ENCODE measurements at places on chromosomes 5 and 9. TPM values are rescaled to one million over a fixed set of nuclear protein-coding genes. Genes with fewer than 3 reads are reported as not detected.

DNA sequence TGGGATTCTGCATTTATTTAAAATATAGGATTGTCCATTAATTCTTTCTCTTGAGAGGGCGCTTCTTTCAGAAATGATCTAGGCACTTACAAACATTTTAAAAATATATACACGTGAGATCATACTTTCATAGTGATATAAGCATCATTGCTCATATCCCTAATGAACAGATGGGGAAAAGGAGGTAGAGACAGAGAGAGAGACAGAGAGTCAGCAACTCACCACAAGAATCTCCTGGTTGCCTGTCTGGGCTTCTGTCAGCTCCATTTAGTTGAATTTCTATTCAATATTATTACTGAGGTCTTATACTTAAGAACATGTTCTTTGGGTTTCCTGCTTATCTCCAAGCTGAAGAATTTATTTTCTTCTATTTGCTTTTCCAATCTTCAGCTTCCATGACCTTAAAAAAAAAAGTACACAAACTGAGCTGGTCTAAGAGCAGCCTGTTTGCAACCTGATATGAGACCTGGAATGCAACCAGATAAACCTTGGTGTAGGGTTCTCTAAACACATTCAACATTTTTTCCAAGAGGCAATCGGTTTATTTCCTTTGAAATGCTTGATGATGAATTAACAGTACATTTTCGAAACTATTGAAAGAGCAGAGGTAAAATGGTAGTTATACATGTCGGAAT, 51.6 kb upstream of the LIFR start:
- DNase-seq = no peak

DNA sequence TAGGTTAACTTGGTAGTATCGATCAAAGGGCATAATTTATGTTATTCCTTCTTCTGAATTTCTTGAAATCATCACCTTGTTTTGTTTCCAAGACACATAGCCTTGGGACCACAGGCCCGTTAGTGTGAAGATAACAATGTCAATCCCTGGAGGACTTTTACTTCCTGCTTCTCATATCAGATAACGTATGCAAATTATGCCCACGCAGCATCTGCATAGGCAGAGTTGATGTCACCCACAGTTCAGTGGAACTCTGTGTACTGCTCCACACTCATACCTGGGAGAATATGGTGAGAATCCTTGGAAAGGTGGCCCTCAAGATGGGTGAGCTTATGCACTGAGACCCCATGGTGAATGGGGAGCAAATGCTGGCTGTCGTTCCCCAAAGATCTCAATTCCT, 95.0 kb downstream of the CFAP90 start:
- DNase-seq = no peak

The CFAP90 gene
- 4.8 TPM for polyA plus RNA-seq

The PCDHB8 gene
- polyA plus RNA-seq = 3.4 TPM

The LYRM7 gene
- polyA plus RNA-seq = 15.7 TPM

GRCh38 chr5:139659695-139660101, 11.5 kb downstream of the CXXC5 start:
- DNase-seq = no peak

DNA sequence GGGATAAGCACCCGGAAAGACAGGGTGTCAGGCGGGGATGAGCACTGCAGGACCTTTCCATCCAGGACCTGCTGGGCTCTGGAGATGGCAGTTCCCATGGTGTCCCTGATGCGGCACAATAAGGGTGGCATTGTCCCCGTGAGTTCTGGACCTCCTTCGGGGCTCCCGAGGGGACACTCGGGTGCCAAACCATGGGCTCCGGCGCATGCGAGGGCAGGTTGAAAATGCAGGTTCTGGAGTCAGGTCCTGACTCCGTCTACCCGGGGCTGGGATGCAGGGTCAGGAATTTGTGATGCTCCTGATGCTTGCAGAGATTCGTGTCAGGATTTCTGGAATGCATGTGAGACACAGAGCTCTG, 682 bp downstream of the FCN2 start:
- DNase-seq = no peak

The ABCA1 gene
- polyA plus RNA-seq = 17.5 TPM

GRCh38 chr9:95857896-95858295, 17.6 kb upstream of the ERCC6L2 start:
- no peak for DNase-seq

- DNase-seq = no peak
These were observed 136.7 kb upstream of the TNFAIP8 start for GRCh38 chr5:119218830-119219782.

GRCh38 chr9:137168573-137168903, 1.3 kb downstream of the LRRC26 start:
- DNase-seq = no peak

DNA sequence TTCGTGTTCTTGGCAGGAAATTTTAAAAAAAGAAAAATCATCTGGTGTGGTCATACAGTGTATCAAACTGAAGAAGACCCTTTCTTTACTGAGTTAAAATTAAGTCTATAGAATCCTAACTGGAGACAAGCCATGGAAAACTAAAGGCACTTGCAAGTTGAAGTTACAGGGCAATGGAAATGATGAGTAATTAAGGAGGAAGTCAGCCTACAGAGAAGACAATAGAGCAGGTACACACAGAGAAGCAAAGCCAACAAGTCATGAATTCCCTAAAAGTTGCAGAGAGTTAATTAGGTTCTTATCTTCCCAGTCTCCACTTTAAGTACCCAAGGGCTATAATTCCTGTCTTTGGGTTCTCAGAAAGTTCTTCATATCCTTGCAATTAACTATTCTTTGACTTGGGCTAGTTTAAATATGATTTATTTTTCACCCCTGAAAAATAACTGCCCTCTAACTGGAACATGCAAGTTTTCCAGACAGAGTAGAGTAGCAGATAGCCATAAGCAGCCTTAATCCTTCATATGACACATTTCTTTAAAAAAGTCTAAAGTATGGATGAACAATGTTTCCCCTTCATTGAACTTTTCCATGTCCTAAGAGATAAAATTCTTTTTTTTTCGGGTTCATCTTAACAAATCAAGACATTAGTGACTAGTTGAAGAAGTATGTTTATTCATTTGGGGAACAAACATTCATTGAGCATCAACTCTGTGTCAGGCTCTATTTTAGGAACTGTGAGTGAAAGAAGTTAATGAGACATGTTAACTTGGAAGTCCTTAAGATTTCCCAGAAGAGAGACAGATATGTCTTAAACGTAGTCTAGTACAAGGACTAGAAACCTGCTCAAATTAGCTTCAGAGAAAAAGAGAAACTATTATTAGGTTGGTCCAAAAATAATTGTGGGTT, 5.2 kb upstream of the ITGA2 start:
- no peak for DNase-seq

DNA sequence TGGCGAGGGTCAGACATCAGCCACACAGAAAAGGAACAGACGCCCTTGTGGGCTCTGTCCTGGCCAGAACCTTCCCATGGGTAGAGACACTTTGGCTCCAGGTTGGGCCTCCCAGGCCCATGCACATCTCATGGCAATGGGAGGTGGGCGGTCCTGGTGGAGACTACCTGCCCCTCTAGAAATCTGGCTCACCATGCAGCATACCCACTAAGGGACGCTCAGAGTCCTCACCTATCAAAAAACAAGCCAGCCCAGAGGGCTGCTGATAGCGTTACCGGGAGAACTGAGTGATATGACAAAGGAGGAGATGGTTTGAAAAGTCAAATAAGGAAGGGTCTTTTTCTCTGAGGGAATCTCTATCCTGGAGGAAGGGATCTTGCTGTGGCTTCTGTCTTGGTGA, 62.1 kb downstream of the C5orf15 start:
- no peak for DNase-seq

DNA sequence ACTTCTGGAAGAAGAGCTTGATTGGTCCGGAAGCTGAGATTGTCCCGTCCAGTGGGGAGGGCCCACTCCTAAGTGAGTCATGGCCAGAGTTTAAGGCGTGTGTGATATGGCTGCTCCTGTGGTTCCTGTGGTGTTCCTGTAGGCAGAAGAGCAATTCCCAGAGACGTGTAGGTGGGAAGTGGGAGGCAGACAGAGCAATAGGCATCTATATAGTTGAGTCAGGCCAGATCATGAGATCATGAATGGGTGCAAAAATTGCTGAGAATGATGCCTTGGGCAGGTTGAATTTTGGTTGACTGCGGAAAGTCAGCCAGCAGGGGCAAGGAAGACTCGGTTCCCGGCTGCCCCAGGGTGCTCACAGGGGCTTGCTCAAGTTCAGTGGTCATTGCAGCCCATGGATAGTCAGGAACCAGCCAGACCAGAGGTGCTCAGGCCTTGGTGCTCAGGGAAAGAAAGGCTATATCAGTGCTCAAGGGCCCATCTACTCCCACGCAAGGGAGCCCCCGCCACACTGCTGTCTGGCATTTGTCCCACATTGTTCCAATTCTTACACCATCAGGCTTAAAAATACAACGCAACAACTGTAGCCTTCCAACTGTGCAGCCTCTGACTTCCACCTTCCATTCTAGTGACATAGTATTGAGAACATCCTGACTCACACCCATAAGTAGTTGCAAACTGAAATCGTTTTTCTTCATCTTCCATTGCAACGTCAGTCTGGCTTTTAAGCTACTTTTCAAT, 21.0 kb upstream of the GSN start:
- no peak for DNase-seq

DNA sequence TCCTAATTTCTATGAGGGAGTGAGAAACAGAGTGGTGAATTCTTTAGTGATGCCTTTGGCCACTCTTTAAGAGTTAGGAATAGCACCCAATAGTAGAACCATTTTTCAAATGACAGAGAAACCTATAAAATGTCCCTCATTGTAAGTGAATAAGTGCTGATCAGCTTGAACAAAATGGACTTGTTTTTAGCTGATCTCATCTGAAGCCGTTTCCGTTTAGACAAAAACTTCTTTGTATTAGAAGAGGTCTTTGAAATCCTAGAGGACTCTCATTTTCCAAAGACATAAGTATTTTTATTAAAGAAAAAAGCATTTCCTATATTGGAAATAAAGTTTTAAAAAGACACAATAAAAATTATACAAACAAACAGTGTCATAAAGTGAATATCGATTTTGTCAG, 273.9 kb downstream of the ARHGEF28 start:
- no peak for DNase-seq

The UGT3A1 gene
- polyA plus RNA-seq = 78.6 TPM

GRCh38 chr5:35066260-35066795, 18.6 kb upstream of the AGXT2 start:
- DNase-seq = no peak

GRCh38 chr9:13731637-13732036, 452.1 kb upstream of the MPDZ start:
- DNase-seq = no peak

The SEMA5A gene
- 13.2 TPM for polyA plus RNA-seq

DNA sequence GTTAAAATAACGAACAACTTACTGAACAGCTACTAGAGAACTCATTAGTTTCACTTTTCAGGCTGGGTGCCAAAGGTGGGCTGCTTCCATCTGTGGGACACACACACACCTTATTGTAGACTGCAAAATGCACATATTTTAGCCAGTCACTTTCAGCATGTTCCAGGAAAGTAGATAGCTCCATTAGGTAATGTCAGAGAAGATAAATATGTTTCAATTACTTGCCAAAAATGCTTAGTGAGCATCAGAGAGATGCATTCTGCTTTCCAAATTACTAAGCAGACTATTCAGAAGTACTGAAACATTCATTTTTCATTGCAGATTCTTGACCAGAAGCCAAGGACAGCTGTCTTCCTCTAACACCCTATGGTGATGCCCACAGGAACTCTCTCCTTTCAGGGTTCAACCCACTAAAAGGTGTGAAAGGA, 56.2 kb upstream of the APC start:
- no peak for DNase-seq

The OSMR gene
- 9.7 TPM for polyA plus RNA-seq

DNA sequence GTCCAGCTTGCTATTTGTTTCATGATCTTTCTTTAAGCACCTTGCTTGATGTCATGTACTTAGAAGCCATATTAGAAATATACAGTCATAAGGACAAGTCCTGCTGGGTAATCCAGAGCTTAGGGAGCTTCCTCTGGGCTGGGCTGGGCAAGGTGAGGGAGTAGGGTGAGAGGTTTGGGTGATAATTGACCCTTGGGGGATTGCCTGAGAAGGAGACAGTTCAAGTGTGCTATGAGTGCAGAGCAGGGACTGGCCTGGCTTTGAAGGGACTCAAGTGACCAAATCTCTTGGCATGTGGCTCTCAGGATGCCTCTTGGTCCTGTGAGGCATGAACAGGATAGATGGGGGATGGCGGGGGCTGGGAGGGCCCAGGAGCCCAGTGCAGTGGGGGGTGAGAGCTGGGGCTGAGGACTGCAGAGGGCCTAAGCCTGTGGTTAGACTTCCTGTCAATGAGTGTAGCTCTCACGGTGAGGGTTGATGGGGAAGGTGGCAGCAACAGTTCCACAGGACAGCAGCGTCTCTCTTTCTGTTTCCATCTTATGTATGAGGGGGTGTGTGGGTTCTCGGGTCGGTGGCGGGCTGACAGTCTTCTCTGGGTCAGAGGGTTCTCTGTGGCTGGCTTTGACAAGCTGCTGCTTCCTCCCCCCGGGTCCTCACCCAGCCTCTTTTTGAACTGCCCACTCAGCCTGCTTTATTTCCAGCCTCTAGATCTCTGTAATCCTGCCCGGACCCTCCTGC, 53.5 kb downstream of the RGS3 start:
- no peak for DNase-seq

DNA sequence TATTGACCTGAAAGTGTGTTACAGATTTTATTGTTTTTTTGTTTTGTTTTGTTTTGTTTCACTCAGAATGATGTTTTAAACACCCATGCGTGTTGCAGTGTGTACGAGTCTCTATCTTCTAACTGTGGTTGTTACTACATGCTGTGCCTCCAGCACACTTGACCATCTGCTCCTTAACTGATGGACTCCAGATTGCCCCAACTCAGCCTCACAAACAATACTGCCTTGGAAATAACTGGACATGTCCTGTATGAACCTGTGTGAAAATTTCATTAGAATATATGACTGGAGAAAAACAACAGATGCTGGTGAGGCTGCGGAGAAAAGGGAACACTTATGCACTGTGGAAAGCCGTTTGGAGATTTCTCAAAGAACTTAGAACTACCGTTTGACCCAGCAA, 68.7 kb upstream of the HAND1 start:
- DNase-seq = no peak

DNA sequence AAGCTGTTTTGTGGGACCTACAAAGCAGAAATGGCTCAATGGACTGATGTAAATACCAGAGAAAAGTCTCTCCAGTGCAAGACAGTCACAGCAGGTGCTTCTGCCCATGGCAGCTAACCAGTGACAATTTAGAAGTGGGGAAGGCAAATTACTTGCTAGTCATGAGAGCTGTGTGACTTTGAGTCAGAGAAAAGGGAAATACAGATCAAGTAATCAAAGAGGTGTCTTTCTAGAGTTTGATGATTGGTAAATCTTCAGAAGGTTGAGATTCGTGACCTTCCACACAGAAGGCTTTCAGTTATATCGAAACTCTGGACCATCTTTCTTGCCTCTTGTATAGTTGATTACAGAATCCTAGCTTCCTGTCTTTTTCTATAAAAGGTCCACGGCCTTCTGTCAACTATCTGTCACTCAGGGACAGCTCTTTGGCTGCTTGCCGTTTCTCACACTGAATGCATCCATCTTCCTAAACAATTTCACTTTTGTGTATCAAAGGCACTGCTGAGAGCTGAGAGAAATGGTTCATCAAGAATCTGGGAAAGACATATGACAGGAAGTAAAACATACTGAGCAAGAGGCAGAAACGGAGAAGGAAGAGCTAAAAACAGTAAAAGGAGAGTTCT, 993.9 kb upstream of the ACO1 start:
- no peak for DNase-seq

The ANKRD31 gene
- polyA plus RNA-seq = 0.75 TPM

The PCDHGA1 gene
- 0.79 TPM for polyA plus RNA-seq
